NCI-H1694 (cell line): ENCODE measurements at places on chromosomes 1 and 21.

GRCh38 chr21:28227881-28228635 lies 764.6 kb downstream of the LTN1 start:
- DNase-seq = no peak

DNA sequence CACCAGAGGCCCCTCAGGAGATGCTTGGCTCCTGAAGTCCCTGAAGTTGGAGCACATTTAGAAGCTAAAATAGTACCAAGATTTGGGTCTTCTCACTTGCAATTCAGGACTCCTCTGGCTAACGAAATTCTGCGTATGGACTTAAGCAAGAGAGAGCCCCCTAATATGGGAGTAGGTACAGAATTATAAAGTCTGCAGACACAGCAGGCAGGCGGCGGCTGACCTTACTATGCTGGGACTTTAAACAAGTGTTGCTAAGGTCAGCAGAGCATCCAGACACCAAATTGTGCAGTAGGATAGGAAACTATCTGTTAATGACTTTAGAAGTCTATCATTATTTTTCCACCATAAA lies 104.5 kb upstream of the PDE4B start:
- no peak for DNase-seq

DNA sequence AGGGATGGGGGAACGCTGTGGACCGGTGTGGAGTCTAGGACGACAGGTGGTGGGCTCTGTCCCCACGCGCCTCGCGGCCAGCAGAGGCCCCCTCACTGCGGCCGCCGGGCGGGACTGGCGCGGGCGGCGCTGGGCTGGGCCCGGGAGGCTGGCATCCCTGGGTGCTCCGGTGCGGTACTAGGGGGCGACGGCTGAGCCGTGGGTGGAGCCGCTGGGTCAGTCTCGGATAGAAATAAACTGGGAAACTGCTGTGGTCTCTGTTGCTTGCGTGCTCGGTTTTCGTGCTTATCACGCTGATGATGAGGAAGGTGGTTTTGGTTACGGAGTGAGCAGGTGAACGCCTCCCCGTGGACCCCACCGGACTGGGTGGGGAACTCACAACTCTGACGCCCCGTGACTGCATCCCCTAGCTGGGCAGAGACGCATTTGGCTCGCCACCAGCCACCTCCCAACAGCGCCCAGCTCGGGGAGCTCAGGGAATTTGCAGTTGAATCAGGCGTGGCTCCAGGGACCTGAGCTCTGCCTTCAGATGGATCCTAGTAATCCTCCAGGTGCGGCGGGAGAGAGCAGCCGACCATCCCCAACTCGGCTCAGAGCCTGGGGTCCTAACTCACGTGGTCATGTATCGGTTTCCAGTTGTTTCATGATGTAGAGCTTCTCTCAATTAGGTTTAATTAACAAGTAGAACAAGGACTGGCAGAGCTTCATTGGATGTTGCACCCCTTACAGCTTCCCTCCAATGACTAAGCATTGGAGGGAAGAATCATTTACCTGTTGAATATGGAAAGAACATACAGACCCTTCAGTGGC lies 32.1 kb downstream of the HSD17B7 start:
- DNase-seq = peak; percentile 4

DNA sequence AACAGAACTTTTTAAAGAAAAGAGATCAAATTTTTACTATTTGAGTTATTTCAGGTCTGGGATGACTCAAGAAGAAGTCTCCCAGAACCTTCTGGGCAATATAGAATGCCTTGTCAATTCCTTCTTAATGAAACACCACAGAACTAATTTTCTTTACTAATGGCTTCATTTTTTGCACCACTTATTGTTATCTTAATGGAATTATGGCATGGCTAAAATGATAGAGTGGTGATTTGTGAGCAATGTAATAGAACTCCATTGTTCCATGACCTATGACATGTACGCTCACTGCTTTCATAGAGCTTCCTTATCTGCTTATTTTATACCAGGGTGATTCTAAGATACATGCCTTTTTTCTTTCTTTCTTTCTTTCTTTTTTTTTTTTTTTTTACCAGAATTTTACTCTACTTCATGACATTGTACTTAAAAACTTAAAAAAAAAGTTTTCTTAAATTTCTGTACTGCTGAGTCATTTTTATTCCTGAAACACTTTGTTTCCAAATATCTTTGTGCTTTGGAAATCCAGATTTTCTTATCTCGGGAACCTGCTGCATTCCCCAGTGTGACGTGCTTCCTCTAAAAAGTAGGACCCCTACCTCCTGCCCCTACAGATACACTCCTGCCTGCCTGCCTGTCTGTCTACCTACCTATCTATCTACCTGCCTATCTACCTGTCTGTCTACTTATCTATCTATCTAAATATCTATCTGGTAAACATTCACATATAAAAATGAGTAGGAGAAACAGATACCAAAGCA lies 284.9 kb downstream of the PBX1 start:
- DNase-seq = no peak

GRCh38 chr1:180407051-180407450 lies 95.3 kb downstream of the ACBD6 start:
- DNase-seq = no peak

- DNase-seq = no peak
Measured at GRCh38 chr1:201346337-201346939, 31.0 kb downstream of the TNNT2 start.

DNA sequence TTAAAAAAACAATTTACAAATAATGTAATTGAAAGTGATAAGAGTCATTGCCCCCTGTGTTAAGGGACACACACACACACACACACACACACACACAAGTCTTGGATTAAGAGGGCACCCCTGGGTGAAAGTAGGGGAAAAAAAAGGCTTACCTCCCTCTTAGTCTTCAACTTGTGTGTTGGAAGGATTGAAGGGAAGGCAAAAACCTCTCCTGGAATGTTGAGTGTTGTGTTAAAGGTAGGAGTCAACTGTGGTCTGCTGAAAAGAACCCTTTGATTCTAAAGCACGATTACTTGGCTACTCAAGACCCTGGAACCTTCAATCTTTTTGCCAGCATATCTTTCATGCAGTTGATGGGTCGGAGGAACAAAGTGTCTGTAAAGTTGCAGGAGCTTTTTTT lies 6.4 kb downstream of the PBX1 start:
- no peak for DNase-seq

DNA sequence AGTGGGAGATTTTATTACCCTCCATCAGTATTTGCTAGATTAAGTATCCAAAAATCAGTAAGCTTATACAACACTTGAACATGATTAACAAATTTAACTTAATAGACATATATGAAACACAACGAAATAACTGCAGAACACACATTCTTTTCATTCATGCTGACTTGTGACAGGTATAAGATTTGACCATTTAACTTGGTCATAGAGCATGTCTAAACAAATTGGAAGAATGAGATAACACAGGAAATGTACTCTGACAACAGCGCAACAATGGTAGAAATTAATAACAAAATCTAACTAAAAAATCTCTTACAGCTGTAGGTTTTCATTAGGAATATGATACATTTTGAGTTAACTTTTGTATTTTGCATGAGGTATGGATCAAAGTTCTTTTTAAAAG lies 62.4 kb upstream of the TTLL7 start:
- no peak for DNase-seq

DNA sequence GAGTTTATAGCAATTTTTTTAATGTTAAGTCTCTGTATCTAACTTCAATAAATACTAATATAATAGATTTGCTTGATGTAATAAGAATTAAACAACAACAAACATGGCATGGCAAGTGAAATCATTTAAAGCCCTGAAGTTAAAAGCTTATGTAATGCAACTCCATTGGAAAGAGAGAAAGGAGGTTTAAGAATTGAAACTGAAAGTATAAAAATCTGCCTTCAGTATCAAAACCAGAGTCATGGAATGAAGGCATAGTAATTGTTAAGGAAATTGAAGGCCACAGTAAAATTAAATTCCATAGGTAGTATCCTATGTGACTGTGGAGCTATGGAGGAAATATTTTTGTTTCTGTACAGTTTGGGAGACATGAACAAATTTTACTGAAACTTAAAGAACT lies 55.1 kb downstream of the PRDX6 start:
- no peak for DNase-seq

DNA sequence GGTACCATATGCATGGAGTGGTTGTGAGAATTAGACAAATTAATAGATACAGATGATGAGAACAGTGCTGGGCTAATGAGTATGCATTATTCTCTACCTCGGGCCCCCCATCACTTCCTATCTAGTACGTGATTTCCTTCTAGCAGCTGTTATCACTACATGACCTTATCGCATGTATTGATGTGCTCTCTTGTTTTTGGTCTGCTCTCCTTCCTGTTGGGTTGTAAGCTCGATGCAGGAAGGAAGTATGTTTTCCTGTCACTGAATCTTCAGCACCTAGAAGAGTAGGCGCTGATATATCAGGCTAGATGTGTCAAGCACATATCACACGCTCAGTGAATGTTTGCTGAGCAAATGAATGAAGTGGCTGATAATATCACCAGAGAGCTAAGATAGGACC lies 43.9 kb upstream of the IFNAR2 start:
- DNase-seq = no peak

- peak; percentile 59 for DNase-seq
Measured at GRCh38 chr1:226549937-226550671, 1.5 kb downstream of the STUM start.

DNA sequence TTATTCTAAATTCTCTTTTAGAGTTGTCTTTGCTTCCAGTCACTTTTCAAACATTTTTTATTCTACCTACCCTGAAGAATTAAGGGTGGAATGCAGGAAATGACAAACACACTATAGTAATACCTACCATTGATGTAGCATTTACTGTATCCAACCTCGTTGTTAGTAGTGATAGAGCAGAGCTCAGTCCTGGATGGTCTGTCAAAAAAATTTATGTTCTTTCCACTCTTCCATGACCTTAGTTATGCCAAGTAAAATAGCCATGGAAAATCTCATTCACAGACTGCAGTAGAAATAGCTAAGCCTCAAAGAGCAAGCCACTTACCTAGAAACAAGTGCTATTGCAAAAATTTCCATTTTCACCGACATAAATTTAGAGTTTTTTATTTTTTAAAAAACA lies 74.6 kb downstream of the CRB1 start:
- DNase-seq = no peak

GRCh38 chr1:198929961-198930599 lies 291.2 kb downstream of the PTPRC start:
- DNase-seq = no peak

DNA sequence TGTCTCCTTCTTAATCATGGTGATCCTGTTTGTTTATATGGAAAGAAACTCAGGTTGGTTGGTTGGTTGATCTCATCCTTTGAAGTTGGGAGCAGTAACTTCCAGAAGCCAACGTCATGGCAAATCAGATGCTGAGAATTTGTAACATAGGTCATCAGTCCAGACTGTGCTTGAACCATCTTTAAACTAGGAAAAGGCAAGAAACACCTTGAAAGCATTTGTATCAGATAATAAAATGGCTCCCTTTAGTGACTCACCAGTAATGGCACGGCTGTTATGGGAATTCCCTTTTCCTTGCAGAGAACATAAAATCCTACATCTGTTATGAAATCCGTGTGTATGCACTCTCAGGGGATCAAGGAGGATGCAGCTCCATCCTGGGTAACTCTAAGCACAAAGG lies 58.1 kb downstream of the SERBP1 start:
- no peak for DNase-seq

- no peak for DNase-seq
Measured at GRCh38 chr21:17105932-17106331, 406.9 kb upstream of the CXADR start.

DNA sequence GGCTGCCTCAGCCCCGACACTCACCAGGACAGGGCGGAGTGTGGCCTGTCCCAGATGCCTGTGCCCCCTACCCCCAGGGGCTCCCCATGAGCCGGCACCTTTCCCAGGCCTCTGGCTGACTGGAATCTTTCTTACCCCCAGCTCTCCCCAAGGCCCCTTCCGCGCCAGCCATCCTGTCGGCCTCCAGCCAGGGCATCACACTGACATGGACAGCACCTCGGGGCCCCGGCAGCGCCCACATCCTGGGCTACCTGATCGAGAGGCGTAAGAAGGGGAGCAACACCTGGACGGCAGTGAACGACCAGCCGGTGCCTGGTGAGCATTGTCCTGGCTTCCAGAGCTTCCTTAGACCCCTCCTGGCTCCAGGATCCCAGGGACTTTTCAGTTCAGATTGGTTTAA lies 26.5 kb downstream of the IGFN1 start:
- no peak for DNase-seq

- no peak for DNase-seq
Measured at GRCh38 chr1:172930142-172930541, 120.6 kb downstream of the TNFSF18 start.
